ENCODE measurements at places on chromosomes 13 and 19.

DNA sequence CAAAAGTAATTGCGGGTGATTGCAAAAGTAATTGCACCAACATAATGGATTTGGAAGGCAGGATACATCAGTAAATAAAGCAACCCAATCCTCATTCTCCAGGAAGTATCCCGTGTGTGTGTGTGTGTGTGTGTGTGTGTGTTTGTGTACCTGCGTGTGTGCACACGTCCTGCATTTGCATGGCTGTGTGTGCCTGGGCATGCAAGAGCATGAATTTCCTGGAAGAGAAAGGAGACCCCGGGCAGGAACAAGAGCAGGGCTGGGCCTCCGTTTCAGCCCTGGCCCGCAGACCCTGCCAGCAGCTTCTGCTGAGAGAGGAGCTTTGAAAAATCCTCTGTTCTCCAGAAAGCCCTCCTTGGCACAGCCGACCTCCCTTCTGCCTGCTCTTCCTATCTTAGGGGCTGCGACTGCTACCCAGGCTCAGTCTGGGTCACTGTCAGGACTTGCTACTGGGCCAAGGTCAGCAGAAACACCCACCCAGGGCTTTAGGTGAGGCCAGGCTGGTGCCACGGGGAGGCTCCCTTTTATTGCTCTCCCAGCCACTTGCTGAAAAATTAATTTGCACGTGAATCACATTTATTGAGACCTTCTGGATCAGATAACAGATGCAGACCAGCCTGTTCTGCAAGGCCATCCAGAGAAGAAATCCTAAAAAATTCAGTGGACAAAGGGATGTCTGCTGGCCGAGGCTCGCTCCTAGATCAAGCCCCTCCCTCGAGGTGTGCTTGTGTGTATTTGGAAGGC lies 258.3 kb downstream of the ZNF536 start:
- DNase-seq, result no peak

DNA sequence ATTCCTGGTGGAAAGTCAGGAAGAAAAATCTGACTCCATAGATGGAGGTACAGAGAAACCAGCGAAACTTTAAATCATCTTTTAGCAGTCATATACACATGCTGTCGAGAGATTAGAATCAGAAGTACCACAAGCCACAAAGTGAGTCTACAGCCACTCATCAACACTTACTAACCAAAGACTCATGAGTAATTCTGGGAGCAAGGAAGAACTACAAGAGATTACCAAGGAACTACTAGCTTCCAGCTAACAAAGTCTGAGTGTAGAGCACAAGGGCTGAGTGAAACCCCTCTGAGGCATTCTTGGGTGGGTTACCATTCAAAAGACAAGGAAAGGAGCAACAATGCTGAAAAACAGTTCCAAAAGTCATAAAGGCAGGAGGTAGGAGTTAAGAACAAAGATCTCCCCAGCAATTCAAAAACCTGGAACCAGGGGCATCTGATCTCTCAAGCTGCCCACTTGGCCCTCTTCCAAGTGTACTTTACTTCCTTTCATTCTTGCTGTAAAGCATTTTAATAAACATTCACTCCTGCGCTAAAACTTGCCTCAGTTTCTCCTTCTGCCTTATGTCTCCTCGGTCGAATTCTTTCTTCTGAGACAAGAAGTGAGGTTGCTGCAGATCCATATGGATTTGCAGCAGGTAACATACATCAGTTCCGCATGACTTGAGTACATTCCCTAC lies 13.0 kb downstream of the RBM26 start:
- no peak for DNase-seq

- DNase-seq, result no peak
Measured at GRCh38 chr19:44517146-44517545, 12.3 kb downstream of the CEACAM20 start.

GRCh38 chr19:49475995-49476880 lies 2.2 kb downstream of the FLT3LG start:
- no peak for DNase-seq
